ENCODE measurements at places on chromosomes 6 and 20. TPM values are rescaled to one million over a fixed set of nuclear protein-coding genes. Genes with fewer than 3 reads are reported as not detected.

Gene TMEM74B
- total RNA-seq: not detected

Gene CNR1
- total RNA-seq: not detected

Gene FILIP1
- total RNA-seq: under 0.01 TPM

Gene LMBRD1
- 36.7 TPM for total RNA-seq

GRCh38 chr6:40877362-40877761 is 161.7 kb downstream of the UNC5CL start:
- H3K4me1 ChIP-seq: no peaks in the 10 kb centered on the region
- no peak overlapping the region for H3K27ac ChIP-seq
- peaks cover 10% of the 10 kb centered on the region for H3K27me3 ChIP-seq
- peak; percentile 31 for DNase-seq

DNA sequence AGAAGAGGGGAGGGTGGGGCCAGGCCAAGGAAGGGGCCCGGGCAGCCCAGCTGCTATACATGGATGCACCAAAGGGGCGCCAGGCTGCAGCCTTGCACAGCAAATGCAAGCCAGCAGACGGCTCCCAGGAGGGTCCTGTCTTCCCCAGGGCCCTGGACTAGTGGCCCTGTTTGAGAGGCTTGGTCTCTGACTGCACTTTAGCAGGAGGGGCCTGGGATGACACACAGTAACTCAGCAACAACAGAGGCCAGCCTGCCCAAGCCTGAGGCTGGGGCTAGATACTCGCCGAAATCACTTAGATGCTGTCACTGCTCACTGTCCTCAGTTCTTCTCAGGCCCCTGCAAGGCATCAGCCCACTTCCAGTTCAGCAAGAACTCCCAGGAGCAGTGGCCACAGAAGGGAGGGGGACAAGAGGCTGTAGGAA is 73.5 kb downstream of the TRAM2 start:
- peak overlapping the region; percentile 98 for H3K27ac ChIP-seq
- H3K36me3 ChIP-seq: peaks cover 59% of the 10 kb centered on the region
- H3K4me1 ChIP-seq: peaks cover 63% of the 10 kb centered on the region

DNA sequence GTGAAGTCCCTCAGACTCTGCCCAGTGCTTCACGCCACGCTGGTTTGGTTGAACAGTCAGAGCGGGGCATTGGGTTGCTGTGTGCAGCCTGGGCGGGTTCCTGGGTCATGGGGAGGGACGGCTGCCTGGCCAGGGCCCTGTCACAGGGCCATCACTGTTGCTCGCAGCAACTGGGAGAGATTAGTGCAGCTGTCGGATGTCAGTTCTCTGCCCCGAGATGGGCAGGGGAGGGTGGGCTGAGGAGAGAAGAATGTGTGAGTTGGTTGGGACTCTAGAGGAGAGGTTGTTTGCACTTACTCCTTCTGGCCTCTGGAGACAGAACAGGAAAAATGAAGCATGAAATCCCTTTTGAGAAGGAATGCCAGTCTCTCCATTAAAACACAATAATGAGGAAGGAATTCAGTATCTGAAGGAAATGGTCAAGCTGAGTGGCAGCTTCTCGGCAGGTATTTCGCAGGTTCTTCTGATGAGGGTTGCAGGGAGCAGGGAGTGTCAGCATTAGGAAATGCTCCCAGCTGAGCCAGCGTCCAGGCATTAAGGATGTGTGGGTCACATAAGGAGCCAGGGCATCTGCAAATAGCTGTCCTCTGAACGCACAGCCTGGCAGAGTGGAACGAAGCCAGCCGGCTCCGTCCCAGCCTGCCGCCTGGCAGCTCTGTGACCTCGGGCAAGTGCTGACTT is 95.9 kb downstream of the SSR1 start:
- no peak for DNase-seq
- H3K36me3 ChIP-seq: peaks cover 23% of the 10 kb centered on the region
- H3K4me3 ChIP-seq: no peak overlapping the region
- H3K27me3 ChIP-seq: no peaks in the 10 kb centered on the region
- no peak overlapping the region for H3K27ac ChIP-seq

- no peak overlapping the region for H3K27ac ChIP-seq
- H3K27me3 ChIP-seq: 0 out of 2 replicates have a peak, but pooled peaks cover 4% of the 10 kb centered on the region
- no peaks in the 10 kb centered on the region for H3K36me3 ChIP-seq
- no peak for DNase-seq
These were observed 20.6 kb downstream of the EDN3 start for GRCh38 chr20:59320854-59321647.

DNA sequence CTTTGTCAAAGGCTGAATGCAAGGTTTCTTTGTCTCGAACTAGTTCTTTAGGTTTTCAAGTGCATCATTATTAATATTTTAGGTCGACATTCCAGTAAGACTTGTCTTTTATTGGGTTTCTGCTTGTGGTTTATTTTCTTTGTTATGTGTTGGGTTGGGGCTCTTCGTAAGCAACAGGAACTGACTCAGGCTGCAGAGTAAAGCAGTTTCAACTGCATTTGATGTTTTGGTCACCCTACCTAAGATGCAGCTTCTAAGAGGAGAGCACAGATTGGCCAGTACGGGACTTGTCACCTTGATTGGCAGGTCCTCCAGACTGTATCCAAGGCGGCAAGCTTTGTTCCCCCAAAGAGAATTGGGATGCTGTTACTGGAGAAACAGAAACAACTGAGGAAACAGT is 149.5 kb upstream of the SULF2 start:
- H3K36me3 ChIP-seq: no peaks in the 10 kb centered on the region

- no peak overlapping the region for H3K4me3 ChIP-seq
- H3K27me3 ChIP-seq: no peaks in the 10 kb centered on the region
- peaks cover 10% of the 10 kb centered on the region for H3K4me1 ChIP-seq
- no peaks in the 10 kb centered on the region for H3K36me3 ChIP-seq
These were observed 49.4 kb upstream of the FNDC1 start for GRCh38 chr6:159119791-159120190.

GRCh38 chr20:11676630-11677287 is 240.9 kb upstream of the BTBD3 start:
- H3K27ac ChIP-seq: no peak overlapping the region
- DNase-seq: peak; percentile 68
- peak overlapping the region; percentile 63 for H3K4me3 ChIP-seq
- no peaks in the 10 kb centered on the region for H3K36me3 ChIP-seq
- H3K4me1 ChIP-seq: peaks cover 5% of the 10 kb centered on the region
- peaks cover 18% of the 10 kb centered on the region for H3K27me3 ChIP-seq

- H3K4me3 ChIP-seq: peak overlapping the region; percentile 98
- no peak for DNase-seq
- H3K4me1 ChIP-seq: peaks cover 34% of the 10 kb centered on the region
These were observed 41.9 kb upstream of the SUPT3H start for GRCh38 chr6:45419571-45420082.

DNA sequence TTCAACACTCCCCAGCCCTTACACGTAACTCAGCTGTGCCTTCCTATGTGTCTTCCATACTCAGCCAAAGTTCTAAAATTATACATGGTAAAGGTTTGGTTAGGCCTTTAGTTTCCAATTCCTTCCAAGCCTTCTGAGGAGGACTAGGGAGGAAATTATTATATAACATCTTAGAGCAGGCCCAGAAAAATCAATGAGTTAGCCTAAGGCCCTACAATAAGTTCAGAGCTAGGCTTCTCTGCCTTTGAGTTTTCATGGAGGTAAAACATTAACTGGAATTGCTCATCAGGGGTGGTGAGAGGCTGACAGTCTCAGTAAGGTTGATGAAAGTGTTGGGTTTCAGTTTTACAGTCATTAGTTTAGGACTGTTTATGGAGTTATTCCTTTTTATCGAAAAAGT is 286.0 kb downstream of the ADGB start:
- H3K4me3 ChIP-seq: no peak overlapping the region
- no peak for DNase-seq
- H3K4me1 ChIP-seq: peaks cover 12% of the 10 kb centered on the region
- H3K27ac ChIP-seq: no peak overlapping the region
- no peaks in the 10 kb centered on the region for H3K36me3 ChIP-seq

DNA sequence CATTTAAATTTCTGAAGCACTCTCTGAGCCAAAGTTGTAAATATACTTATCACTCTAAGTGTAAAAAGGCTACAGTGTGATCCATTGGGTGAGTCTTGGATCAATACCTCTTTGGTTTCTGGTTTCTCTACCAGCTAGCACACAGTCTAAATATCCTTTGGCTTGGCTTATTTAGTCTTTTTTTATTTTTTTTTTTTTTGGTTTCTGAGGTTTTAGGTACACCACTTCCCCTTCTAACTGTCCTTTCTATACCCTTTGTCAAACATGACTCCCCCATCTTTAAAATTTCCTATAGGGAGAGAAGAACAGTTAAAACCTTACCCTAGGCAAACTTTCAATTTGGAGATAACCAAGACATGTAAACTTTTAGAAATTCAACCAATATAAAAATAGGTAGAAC is 379.0 kb downstream of the PHF3 start:
- no peak overlapping the region for H3K27ac ChIP-seq
- no peaks in the 10 kb centered on the region for H3K36me3 ChIP-seq
- H3K4me1 ChIP-seq: no peaks in the 10 kb centered on the region
- no peak overlapping the region for H3K4me3 ChIP-seq

GRCh38 chr20:12821249-12821648 is 187.5 kb upstream of the SPTLC3 start:
- H3K36me3 ChIP-seq: no peaks in the 10 kb centered on the region
- no peaks in the 10 kb centered on the region for H3K27me3 ChIP-seq
- H3K27ac ChIP-seq: no peak overlapping the region
- no peak overlapping the region for H3K4me3 ChIP-seq

GRCh38 chr6:96234444-96234843 is 218.7 kb downstream of the FUT9 start:
- H3K27me3 ChIP-seq: no peaks in the 10 kb centered on the region
- no peak overlapping the region for H3K4me3 ChIP-seq
- no peaks in the 10 kb centered on the region for H3K36me3 ChIP-seq
- DNase-seq: no peak

DNA sequence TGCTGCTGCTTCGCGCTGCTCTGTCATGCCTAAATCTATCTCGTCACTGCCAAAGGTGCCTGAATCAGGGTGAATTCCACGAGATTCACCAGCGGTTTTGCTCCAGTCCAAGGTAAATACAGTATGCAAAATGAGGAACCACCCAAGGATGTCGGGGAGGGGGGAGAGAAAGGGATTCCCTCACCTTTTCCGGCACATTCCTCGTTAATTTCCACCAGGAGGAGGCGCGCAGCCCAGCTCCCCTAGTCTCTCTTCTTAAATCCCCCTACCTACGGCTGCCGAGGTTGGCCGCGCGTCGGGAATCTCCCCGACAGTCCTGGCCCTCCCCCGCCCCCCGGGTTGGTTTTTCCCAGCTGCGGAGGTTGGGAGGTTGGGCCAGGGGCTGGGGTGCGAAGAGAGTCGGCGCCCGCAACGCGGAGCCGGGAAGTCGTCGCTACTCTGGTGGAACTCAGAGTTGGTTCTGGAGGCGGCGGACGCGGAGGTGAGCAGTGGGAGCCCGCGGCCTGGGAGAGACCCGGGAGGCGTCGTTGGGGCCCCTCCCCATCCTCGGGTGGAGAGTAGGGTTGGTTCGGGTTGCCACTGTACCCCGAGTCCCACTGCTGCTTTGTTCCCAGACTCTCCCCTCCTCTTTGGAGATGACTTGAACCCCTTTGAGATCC is at the start of gene TPBG:
Gene TPBG, plus strand, starts transcription at position 390 of the 659 bp plus-strand sequence. CDS start 1,145 bp downstream, outside the sequence.
- H3K4me1 ChIP-seq: peaks cover 50% of the 10 kb centered on the region
- peak within 1 kb of the TSS; percentile 99 for H3K4me3 ChIP-seq
- no peaks in the 10 kb centered on the region for H3K27me3 ChIP-seq
- peak; percentile 87 for DNase-seq

GRCh38 chr20:23032750-23033078 is 2.4 kb upstream of the SSTR4 start:
- H3K27ac ChIP-seq: no peak overlapping the region
- H3K36me3 ChIP-seq: no peaks in the 10 kb centered on the region
- no peak overlapping the region for H3K4me3 ChIP-seq
- no peak for DNase-seq

GRCh38 chr20:53763707-53764414 is 170.2 kb upstream of the ZNF217 start:
- H3K4me1 ChIP-seq: peaks cover 12% of the 10 kb centered on the region
- H3K27ac ChIP-seq: 0 out of 2 replicates have a peak overlapping the region, but pooled peaks have one; percentile 1
- H3K4me3 ChIP-seq: peak overlapping the region; percentile 52
- H3K27me3 ChIP-seq: no peaks in the 10 kb centered on the region
- H3K36me3 ChIP-seq: no peaks in the 10 kb centered on the region

- no peak overlapping the region for H3K27ac ChIP-seq
- H3K27me3 ChIP-seq: no peaks in the 10 kb centered on the region
- DNase-seq: no peak
- H3K4me3 ChIP-seq: no peak overlapping the region
These were observed 132.8 kb upstream of the ECI2 start for GRCh38 chr6:4268171-4268570.

DNA sequence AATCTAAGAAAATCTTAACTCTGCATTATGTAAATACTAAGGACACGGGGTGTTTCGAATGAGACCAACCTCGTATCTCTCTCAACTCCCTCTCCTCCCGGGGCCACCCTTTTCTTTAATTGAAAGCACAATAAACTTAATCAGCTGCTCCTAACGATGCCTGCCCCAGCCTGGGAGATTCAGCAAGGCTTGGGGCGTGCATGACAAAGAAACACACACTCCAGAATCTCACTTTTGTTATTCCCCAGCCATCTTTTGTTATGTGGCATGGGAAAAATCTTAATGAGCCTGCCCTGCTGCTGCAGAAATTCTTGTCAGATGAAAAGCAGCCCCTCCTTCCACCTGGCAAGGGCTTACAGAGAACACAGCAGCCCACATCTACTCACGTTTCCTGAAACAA is 117.4 kb downstream of the TTLL2 start:
- H3K27ac ChIP-seq: no peak overlapping the region
- H3K4me1 ChIP-seq: no peaks in the 10 kb centered on the region
- no peaks in the 10 kb centered on the region for H3K36me3 ChIP-seq
- DNase-seq: no peak
- H3K4me3 ChIP-seq: no peak overlapping the region
- no peaks in the 10 kb centered on the region for H3K27me3 ChIP-seq

DNA sequence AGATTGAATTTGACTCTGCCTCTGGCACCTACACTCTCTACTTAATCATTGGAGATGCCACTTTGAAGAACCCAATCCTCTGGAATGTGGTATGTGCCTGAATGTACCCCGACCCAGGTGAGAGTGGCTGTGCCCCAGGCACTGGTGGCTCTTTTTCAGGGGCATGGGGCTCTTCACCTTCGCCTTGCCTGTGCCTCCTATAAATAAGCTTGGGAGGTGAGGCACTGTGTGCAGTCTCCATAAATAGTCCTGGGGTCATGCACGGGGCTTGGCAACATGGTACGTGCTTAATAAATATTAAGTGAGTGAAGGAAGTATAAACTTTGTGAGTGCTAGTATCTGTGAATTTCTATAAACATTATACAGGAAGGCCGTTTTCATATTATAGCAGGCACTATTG is 33.0 kb downstream of the GHRH start:
- peaks cover 70% of the 10 kb centered on the region for H3K36me3 ChIP-seq
- peaks cover 9% of the 10 kb centered on the region for H3K4me1 ChIP-seq
- no peak for DNase-seq
- H3K27ac ChIP-seq: no peak overlapping the region

Measured in GM23248 (cell line).